D721Med (cell line): ENCODE measurements at places on chromosomes 11 and 22.

DNA sequence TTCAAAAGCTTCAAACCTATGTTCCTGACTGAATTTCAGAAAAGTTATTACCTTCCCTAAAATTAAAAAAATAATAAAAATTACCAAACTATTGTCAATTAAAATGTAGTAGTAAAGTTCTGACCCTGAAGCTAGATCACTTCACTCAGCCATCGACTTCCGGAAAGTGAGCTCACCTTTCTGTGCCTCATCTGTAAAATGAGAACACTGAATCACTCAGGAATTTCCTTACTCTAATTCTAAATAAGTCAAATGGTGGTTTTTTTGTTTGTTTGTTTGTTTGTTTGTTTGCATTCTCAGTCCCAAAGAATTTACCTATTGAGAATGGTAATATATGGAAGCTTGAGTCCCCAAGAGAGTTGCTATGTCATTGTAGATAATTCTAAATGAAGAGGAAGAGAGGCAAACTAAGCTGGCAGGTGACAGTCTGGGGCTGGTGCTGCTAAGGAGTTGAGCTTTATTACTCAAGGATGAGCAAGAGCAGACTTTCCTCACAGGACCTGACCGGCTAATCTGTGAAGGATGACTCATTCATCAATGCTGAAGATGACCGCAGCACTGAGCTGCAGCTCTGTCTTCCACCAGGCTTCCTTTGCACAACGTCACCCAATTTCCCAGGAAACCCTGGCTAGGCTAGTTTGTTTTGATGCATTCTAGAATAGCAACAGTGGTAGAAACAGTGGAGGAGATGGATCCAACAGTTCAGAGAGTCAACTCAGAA is 248.8 kb downstream of the RAB38 start:
- DNase-seq = no peak

DNA sequence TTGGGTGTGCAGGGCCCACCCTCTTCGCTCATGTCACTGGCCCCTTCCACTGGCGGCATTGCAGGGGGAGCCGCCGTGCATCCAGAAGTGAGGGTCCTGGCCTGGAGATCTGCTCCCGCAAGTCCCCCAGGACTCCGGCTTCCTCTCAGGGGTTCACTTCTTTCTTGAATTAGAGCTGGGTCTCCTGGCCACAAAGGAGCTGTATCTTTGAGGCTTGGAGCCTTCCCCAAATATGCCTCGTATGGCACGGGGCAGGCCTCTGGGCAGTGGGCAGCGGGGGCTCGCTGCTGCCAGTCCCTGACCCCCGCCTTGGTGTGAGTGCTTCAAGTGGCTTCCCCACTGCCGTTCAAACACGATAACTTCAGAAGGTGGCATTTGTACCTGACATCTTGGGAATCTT is 7.4 kb upstream of the IFITM3 start:
- no peak for DNase-seq

DNA sequence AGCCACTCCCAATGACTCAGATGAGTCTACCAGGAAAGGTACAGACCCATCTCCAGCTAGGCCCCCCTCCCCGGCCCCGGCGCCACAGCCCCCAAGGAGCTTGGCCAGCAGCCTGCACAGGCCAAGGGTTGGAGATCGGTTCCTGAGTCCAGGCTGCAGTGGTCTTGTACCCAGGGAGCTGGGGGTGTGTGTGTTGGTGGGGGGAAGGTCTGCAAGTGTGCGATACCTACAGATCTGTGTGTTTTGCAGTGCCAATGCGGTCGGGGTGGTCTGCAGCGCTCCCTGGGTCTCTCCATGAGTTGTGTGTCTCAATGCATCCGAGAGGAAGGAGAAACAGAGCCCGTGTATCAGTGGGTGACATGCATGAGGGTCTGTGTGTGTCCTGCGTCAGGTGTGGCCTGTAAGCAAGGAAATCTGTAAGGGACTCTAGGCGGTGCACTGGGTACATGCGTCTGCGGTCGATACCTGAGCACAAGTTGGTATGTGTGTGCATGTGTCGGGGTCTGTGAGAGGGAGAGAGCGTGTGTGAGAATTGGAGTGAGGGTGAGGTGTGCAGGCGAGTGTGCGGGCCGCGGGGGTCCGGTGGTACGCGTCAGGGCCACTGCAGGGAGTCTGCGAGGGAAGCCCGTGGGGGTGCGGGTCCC is 645 bp downstream of the CDC42BPG start:
- no peak for DNase-seq

- DNase-seq = no peak
These were observed 174.1 kb downstream of the TTC28 start for GRCh38 chr22:28505416-28506149.

DNA sequence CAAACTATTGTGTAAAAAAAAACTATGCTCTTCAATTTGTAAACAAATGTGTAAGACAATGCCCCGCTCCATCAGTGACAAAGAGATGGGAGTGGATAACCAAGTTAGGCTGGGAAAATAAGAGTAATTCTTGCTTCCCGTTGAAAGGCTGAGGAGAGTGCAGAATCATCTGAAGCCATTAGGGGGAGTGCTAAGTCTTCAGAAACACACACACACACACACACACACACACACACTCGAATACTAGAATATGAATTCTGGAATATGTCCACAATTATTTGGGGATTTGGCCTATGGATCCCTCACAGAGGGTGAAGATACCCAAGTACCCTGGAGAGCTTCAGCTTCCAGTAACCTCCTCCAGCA is 27.8 kb upstream of the ROBO3 start:
- peak; percentile 39 for DNase-seq

- no peak for DNase-seq
These were observed 29.1 kb upstream of the LMO2 start for GRCh38 chr11:33920838-33921613.

- DNase-seq = no peak
These were observed 291.8 kb upstream of the DDI1 start for GRCh38 chr11:103744496-103745153.

DNA sequence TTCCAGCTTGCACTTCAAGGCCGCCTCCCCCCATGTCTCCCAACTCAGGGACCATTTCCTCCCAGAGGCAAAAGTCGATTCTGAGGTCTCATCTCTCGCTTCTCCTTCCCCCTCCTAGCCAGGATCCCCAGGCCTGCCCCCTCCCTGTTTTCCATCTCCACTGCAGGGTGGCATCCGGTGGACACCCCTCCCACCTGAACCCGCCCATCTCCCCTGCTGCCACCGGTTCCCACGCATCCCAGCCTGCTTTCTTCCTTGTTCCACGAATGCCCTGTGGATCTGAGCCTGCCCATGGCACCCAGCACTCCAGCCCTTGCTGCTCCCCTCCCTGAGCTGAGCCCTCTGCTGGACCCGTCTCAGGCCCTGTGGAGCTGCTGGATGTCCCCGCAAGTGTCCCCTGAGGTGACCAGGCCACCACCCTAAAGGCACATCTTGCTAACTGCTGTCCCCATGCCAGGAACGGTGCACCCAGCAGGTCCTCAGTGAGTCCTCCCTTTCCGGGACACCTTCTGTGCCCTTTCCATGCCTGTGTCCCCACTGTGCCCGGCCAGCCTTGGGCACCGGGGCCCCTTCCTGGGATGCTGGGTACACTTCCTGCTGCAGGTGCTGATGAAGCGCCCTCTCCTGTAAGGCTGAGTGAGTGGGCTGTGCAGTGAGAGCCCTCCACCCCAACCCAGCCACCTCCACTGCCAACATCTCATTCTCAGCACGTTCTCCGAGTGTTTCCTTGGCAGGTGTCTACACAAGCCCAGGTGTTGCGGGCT is 936 bp downstream of the IL17REL start:
- DNase-seq = no peak

- DNase-seq = no peak
These were observed 153.4 kb downstream of the CACNA1I start for GRCh38 chr22:39723899-39724351.

DNA sequence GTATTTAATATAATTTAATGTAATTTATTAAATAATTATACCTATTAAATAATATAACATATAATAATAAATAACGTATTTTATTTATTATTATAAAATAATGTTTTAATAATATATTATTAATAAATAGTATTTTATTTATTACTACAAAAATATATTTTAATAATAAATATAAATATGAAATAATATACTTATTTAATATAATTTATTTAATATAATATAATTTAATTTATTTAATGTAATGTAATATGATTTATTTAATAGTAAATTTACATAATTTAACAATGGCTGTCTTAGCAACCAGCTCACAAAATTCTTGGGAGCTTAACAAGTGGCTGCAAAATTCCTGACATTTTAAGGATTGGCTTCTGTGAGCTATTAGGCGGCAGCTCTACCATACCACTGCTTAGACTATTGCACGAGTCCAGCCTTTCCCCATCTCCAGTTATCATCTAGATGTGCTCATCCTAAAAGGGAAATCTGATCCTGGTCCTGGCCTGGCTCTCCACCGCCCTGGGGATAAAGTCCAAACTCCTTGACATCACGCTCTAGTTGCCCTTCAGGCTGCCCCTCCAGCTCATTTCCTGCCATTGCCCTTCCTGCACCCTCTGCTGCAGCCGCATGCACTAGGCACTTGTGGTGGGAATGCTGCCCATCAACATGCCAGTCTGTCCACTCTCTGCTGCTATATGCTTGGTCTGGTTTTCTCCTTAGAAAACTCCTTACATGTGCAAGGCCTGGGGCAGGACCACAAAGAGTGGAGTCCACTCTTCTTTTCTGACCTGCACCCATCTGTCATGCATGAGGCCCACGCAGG is 9.8 kb downstream of the MMP20 start:
- no peak for DNase-seq

DNA sequence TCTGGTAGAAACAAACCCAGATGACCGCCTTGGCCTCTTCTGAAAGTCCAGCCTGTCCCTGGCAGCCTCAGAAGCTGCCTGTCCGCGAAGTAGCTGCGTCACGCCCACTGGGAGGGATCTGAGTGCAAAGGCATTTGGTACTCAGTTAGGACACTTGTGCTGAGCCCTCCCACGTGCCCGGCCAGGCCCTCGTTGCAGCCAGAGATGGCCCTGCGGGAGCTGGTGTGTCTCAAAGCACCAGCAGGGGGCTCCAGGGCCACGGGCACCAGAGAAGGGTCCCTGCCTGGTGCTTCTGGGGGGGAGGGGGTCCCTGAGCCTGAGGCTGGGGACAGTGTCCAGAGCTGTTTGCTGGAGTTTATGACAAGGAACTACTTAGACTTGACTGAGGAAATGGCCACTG is 5.8 kb downstream of the SELENOO start:
- no peak for DNase-seq

GRCh38 chr11:77559686-77560401 is 29.9 kb upstream of the AQP11 start:
- DNase-seq = no peak

DNA sequence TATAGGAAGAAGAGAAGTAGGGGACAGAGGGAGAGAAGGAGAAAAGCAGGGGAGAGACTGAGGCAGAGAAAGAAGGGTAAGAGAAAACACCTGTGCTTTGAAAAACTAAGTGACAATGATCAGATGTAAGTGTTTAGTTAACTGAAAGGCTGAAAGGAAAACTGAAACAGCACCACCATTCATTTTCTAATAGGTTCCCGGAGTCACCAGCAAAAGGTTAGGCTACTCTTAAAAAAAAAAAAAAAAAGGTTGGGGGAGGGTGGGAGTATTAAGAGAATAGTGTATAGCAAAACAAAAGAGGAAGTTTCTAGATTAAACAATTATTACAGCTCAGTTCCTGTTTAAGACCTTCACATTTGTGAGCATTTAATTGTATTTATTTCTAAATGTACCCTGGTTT is 113.8 kb downstream of the CADM1 start:
- no peak for DNase-seq

GRCh38 chr11:103610435-103610834 is 426.0 kb upstream of the DDI1 start:
- DNase-seq = no peak

- DNase-seq = no peak
These were observed 25.3 kb downstream of the CUL5 start for GRCh38 chr11:108034034-108034433.

DNA sequence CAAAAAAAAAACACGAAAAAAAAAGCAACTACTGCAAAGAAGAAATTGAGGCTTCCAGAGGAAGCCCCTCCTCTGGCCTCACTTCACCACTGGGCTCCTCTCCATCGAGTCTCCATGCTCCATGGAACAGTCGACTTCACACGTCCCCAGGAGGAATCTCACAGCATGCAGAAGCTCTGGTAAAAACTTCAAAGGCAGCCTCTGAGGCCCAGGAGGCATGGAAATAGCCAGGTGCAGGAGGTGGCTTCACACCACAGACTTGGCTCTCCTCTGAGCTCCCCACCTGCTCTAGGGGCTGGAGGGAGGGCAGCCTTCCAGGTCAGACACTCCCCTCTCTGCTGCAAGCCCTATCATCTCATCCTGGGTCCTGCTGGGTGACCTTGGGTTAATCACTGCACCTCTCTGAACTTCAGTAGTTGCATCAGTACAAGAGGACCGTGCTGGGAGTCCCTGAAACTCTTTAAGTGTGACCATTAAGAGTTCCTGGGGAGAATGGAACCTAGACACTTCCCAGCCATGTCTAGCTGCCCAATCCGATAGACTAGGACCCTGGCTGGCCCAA is 8.2 kb downstream of the PDE2A start:
- DNase-seq = no peak

DNA sequence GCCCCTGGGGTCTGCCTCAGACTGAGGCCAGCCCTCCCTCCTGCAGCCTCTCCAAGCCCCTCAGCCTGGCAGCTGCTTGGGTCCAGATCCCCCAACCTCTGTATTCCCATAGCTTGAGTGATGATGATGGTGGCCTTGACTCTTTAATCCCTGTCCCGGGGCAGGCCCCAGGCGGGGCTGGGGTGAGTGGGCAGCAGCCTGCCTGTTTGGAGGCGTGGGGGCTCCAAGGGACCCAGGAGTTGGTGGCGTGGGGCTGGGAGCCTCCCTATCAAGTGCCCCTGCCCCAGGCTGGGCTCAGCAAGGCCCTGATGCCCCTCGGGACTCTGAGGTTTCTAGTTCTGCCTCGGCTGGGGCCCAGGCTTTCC is 22.5 kb downstream of the PPIL2 start:
- no peak for DNase-seq

- DNase-seq = no peak
These were observed 61.8 kb upstream of the CRTAM start for GRCh38 chr11:122776546-122776945.

- DNase-seq = peak; percentile 87
These were observed at the start of gene RNF214 for GRCh38 chr11:117232092-117232878. RNF214 (plus strand) TSS chr11:117232671; CDS start chr11:117234273, 1,602 bp downstream.

DNA sequence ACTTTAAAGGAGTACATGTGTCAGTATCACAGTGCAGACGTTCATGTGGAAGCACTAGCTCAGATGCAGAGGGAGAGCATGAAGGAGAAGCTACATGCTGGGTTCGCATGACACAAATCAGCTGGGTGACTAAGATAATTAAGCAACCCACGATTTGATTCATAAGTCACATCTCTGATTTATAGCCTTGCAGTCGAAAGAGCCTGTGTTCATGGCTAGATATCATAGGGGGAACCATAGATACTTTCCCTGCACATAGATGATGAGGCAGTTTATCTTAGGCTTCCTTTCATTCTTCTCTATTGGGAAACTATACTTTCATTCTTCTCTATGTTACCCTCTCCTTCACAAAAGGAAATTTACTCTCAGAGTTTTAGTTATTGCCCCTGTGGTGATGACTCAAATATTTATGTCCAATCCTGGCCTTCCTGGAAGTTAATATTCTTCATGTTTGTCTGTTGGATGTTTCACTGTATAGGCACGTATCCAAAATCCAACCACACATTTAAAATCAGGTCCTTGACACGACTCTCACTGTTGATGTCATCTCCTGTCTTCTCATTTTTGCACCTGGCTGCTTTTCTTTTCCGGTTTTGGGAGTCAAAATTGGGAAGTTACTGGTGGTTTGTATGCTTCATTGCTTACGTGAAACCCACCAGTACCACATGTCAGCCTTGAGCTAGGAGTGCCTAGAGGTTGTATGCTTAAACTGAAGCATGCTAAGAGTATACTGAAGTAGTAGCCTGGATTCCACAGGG is 56.3 kb upstream of the SLC5A12 start:
- no peak for DNase-seq
